Vagina (tissue), 2 donors: ENCODE measurements at places on chromosomes 2 and 18.

GRCh38 chr18:13547347-13547746, 179.0 kb downstream of the FAM210A start:
- DNase-seq: no peak

GRCh38 chr18:59737776-59738300, 40.6 kb upstream of the CCBE1 start:
- DNase-seq: no peak

DNA sequence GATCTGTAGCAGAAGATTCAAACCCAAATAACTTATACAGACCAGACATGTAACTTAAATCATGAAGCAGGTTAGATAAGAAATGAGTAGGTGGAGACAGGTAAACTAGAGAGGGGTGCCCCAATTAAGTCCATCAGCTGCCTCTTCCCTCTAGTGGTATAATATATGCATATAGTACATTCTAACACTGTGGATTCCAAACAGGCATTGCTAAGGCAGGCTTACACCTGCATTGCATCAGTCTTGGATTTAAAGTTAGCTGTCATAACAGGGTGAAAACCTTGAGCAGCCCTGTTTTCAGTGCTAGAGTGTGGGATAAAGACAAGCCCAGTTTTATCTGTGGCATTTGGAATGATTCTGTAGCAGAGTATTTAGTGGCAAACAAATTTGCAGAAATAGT, 63.4 kb downstream of the NYAP2 start:
- no peak for DNase-seq

DNA sequence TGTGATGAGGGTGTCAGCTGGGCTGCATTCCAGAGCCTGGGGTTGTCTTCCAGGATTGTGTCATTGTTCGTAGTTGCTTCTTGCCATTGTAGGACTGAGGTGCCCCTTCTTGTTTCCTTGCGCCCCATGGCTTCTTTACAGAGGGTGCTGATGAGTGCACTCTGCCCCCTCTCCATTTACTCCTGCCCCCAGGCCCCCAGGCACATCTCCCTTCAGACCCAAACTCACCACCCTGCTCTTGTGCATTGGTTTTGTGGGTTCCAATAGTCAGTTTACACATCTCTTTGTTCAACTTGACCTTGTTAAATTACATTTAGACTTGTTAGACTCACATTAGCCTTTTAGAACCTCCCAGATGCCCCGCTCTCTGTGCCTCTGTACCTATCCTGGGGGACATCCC, 33.1 kb downstream of the HJURP start:
- DNase-seq: no peak

DNA sequence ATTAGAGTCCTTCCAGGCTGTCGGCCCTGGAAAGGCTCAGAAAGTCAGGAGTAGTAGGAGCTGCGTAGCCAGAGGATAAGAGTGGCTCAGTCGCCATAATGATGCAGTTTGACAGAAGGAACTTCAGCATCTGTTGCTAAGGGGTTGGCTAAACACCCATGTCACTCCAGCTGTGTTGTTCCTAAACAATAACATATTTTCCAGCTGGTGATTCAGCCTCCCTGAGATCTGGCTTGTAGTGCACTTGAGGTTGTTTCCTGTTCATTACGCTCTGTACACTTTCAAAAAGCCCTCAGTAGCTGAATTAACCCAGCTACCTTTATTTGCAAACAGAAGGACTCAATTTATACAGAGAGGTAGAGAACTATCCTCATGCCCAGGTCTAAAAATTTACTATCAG, 39.7 kb upstream of the EPAS1 start:
- DNase-seq: no peak

GRCh38 chr2:74679615-74680014, 25.6 kb downstream of the SEMA4F start:
- no peak for DNase-seq

- no peak for DNase-seq
Measured at GRCh38 chr18:62245699-62246098, 58.6 kb downstream of the RELCH start.

GRCh38 chr18:59220784-59221765, 1.1 kb downstream of the GRP start:
- DNase-seq: no peak

DNA sequence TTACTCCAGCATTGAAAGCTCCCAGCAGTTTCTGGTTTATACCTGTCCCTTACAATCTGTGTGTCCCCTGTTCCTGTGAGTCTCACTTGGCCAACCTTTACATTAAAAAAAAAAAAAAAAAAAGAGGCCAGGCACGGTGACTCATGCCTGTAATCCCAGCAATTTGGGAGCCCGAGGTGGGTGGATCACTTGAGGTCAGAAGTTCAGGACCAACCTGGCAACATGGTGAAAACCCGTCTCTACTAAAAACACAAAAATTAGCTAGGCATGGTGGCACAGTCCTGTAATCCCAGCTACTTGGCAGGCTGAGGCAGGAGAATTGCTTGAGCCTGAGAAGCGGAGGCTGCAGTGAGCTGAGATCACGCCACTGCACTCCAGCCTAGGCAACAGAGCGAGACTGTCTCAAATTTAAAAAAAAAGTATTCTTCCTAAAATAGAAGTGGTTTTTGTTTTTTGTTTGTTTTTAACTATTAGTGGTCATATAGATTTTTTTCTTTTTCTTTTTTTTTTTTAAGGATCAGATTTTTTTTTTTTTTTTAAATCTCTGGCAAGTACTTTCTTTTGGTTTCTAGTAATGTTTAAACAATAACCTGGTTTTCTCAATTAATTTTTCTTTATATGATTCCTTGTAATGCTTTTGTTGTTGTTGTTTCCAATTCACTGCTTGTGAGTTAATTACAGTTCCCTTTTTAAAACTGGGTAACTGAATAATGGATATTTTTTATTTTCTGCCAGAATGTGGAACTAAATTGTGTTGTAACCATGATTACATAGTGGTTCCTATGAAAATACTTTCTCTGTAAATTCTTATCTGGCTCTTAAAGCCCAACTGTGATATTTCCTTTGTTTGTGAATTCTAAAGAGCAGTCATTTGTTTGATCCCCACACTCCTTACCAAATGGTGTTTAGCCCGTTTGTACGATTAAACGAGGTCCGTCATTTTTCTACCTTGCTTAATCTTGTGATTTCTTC, 116.8 kb downstream of the CTAGE1 start:
- no peak for DNase-seq

DNA sequence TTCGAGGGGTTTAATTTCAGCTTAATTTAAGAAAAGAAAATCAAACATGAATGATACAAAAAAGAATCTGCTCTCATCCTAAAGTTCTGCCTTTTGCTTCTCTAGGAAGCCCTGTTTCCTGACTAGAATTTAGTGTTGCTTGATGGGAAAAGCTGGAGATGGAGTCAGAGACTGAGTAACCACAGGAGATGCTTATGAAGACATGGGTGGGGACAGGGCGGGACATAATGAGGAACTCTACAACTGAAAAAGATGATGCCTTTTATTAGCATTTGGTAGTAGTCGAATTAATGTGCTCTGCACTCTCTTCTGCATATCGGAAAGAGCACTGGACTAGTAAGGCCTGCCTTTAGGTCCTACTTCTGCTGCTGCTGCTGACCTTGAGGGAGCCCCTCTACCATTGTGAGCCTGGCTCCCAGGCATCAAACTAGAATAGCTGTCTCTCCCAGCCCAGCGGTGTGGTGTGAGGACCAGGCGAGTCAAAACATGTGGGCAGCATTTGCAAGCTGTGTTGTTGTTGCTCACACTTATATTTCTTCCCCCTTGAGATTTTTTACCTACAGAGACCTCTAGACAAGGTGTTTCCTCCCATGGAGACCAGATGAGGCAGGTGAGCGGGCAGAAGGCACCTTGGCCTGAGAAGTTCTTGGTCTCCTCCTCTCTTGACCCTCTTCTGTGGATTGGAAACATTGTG, 61.5 kb downstream of the INPP4A start:
- peak; percentile 40 for DNase-seq

GRCh38 chr2:9416267-9416961, 6.9 kb downstream of the ITGB1BP1 start:
- DNase-seq: no peak

DNA sequence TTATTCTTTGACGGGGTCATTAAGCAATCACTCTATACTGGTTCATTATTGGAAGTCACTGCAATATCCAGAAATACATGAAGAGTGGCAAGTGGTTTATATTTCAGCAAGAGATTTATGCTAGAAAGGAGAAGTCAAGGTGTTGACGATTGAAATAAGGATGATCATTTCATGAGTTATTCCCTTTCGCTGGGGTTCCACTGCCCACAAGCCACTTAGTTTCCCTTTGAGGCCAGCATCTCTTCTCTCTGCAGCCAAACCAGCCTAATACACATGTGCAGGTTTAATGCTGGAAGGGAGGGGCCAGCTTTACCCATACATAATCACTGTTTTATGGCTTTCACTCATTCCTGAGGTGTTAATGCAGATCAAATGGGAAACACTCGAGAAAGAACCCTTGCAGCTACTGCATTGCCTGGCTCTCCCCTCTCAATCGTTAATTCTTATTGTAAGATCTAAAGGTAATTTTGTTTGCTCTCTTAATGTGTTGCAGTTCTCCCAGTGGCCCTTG, 108.4 kb downstream of the MEIS1 start:
- DNase-seq: no peak

- DNase-seq: no peak
Measured at GRCh38 chr18:51401912-51402311, 204.4 kb upstream of the MEX3C start.

DNA sequence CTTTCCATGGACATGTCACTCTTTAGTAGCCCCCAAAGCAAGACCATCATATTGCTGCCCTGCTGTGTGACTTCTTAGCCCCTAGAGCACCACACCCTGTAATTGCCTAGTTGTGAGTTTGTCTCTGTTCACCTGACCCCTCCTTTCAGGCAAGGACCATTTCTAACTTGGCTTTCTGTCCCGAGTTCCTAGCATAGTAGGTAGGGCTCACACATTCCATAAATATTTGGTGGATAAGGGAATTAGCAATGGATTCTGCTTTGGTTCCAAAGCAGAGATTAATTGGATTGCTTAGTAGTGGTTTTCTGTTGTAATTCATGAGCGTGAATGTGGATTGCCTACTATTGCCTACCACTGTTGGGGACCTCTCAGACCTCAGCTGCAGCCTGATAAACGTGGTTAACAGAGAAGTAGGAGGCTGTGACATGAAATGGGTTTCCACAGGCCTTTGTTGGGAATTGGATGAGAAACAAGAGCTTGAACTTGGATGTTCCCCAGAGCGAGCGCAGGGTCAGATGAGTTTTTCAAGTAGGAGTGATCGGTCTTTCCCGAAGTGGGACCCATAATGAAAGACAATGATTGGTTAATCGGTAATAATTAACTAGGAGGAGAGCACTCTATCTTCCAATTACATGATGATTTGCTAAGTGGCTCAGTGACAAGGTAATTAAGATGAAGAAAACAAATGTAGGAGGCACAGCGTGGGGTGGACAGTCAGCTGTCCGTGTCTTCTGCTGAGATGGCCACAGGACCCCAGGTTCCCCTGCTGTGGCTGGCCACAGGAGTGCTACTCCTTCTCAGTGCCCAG, 13.4 kb upstream of the UGT1A1 start:
- no peak for DNase-seq

DNA sequence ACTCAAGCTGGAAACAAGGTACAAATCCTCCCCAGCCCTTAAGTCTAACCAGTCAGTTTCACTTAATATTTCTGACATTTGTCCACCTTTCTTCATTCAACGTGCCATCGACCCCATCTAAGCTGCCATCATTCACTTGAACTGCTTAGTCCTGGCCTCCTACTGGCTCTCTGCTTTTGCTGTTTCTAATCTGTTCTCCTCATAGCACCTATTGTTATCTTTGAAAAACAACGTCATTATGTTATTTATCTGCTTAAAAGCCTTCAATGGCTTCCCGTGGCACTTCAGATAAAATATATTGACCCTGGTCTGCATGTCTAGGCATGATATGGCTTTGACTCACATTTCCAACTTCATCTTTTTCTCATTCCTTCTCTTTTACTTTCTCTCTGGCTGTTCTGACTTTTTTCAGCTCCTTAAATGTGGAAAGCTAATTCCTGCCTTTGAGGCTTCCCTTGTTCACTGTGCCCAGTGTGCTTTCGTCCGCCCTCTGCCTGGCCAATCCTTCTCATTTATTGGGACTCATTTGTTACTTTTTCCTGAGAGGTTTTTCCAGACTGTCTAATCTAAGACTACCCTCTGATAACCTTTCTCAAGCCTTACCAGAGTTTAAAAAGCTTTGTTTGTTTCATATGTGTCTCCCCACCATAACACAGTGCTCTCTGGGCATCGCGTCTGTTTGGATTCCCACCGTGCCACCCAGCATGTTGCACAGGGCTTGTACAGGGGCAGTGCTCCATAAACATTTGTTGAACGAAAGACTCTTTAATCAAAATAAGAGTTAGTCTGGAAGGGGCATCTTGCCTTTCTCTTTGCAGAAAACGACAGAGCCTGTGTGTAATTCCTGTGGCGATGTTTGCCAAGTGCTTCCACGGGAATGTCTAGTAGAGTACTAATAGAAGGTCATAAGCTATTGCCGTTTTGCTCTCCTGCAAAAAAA, 183.9 kb downstream of the FMNL2 start:
- no peak for DNase-seq

GRCh38 chr2:36147670-36148390, 207.7 kb upstream of the CRIM1 start:
- DNase-seq: no peak

DNA sequence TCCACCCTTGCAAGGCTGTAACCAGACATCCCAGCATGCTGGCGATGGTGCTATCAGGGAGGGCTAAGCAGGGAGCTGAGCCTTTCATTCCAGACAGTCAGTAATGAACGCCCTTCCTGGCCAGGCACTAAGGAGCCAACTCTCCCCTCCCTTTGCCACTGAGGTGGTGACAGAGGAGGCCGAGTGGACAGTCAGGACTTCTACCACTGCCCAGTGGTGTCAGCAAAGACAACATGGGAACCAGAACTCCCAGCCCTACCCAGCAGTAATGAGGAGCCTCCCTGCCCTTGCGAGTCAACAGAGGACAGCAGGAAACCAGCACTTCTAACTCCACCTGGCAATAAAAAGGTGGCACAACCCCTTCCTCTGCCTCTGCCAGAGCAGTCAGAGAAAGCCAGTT, 68.6 kb downstream of the ZAP70 start:
- no peak for DNase-seq

DNA sequence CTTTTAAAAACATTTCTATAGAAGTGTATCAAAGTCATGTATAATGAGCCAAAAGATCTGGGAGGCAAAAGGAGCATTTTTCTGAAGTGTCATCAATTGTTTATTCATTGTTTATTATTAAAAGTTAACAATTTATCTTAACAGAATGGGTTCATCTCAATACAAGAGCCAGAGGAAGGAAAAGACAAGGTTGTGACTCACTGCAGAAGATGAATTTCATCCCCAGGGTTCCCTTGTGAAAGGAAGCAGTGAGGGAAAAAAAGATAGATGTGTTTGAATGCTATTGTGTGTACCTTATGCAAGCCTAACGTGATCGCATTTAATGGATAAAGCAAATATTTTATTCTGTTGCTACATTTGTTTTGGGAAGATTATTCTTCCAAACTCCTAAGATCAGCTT, 286.3 kb downstream of the PIEZO2 start:
- DNase-seq: no peak

GRCh38 chr18:11027862-11028261, 121.5 kb downstream of the PIEZO2 start:
- no peak for DNase-seq

GRCh38 chr2:236159778-236160170, 8.4 kb downstream of the GBX2 start:
- no peak for DNase-seq
